Hepatocyte (in vitro differentiated cells): ENCODE measurements at places on chromosomes 2 and 18.

GRCh38 chr2:119280680-119281079, 57.0 kb downstream of the STEAP3 start:
- no peak for DNase-seq

DNA sequence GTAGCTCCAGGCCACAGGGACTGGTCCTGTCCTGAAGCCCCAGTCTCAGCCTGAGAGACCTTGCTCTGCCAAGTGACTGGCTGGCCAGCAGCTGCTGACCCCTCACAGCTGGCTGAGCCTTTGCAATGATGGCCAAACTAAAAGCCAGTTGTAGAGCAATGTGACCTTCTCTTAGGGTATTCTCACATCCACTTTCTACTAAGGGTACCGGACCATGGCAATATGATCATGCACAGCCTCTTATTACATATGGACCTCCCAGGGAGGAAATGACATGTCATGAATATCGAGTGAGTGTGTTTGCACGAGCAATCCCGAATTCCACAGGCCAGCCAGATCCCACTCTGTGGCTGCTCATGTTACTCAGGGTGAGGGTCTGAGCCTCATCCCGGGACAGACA, 213.9 kb downstream of the VAPA start:
- no peak for DNase-seq

DNA sequence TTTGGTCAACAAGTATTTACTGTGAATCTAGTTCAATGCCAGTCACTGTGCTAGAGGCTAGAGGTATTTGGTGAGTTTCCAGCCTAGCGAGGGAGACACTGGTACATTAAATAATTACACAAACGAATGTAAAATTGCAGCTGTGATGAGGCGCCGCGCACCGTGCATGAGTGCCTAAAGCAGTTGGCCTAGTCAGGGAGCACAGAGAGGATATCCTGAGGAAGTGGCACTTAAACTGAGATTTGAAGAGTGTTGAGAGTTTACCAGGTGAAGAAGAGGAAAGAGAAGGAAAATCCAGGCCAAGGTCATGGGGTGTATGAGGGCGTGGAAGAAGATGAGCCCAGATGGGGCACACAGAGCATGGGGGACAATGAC, 157.6 kb upstream of the NDUFV2 start:
- no peak for DNase-seq

DNA sequence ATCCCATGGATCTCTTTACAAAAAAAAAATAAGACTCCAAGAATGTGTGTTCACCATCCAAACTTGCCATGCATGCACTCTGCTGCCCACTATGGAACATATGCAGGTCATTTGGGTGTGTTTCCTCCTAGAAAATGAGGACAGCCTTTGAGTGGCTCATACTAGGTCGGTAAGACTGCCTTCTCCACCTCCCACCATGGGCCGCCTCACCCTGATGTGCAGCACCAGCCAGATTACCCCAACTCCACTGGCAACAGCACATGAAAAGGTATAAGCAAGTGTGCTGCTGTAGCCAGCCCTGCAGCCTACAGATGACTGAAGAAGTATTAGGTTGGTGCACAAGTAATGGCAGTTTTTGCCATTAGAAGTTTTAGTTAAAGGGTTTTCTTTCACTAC, 214.2 kb downstream of the ATAD2B start:
- no peak for DNase-seq

GRCh38 chr2:20621366-20622295, 29.3 kb downstream of the HS1BP3 start:
- no peak for DNase-seq

- peak; percentile 28 for DNase-seq
These were observed 844 bp upstream of the VSNL1 start for GRCh38 chr2:17539611-17540092.

- no peak for DNase-seq
These were observed 5.4 kb downstream of the DCC start for GRCh38 chr18:52345428-52345827.

DNA sequence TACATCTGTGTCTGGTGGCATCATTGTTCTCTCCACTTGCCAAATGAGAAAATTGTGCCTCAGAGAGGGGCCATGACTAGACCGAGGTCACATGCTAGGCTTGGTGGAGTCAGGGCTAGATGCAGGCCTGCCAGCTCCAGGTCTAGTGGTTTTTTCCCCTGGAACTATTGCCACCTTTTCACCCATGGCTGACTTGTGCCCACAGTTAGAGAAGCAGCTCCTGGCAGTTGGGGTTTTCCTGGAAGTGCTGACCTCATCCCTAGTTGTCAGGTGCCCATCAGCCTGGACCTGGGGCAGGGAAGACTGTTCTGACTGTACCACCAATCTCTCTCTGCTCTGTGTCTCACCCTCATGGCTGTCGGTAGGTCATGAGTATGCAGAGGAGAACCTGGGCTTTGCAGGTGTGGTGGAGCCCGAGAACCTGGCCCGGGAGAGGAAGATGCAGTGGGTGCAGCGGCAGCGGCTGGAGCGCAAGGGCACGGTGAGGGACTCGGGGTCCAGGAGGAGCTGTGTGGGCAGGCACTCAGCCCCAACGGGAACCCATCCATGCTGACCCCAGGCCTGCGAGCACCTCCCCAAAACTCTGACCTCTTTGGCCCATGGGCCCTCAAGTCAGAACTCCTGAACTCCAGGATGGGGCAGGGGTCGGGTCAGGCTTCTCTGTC, 12.4 kb upstream of the CATIP start:
- DNase-seq: no peak

DNA sequence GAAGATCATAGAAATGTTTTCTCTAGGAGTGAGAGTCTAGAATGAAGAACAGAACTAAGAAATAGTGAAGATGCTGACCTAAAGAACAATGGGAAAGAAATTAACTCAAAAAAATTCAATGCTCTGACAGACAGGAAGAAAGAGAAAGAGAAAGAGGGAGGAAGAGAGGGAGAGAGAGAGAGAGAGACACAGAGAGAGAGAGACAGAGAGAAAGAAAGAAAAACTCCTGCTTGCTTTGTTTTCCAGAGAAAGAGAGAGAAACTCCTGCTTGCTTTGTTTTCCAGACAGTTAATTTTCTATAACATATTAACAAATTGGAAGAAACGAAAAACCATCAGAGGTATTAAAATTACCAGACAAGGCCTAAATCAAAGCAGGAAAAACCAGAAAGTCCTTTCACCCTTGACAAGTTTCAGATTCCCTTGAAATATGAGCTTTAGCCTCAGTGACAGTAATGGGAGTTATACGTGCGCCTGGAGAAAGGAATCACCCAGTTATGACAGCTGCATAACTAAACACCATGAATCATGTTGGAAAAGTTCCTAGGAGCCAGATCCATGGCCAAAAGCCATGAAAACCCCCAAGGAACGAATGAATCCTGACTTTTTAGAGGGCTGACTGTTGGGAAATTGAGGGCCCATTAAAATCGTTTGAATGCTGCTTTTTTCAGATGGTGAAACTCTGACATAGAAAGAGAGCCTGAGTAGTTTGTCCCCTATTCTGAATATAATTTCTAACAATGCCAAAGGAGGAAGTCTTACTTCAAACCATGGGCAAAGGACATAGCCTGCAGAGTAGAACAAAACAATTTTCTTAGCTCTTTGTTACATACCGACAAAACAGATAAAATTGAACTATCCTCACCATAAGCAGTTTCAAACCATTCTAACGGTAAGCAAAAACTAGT, 228.6 kb upstream of the CHST9 start:
- DNase-seq: peak; percentile 19

DNA sequence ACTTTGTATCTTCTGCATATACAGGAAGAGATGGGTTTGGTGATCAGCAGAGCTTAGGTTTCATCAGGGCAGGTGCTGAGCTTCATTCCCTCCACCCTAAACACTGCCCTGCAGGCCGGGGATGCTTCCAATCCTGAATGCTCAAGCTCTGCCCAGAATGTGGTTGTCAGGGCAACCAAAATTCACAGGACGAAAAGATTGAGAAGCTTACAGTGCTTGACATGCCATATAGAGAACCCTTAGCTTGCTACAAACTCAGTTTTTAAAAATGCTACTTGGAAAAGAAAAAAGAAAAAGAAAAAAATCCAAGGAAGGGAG, 65.6 kb downstream of the SH3RF3 start:
- DNase-seq: no peak

- DNase-seq: no peak
These were observed 1238.4 kb downstream of the LRP1B start for GRCh38 chr2:140892436-140892835.

DNA sequence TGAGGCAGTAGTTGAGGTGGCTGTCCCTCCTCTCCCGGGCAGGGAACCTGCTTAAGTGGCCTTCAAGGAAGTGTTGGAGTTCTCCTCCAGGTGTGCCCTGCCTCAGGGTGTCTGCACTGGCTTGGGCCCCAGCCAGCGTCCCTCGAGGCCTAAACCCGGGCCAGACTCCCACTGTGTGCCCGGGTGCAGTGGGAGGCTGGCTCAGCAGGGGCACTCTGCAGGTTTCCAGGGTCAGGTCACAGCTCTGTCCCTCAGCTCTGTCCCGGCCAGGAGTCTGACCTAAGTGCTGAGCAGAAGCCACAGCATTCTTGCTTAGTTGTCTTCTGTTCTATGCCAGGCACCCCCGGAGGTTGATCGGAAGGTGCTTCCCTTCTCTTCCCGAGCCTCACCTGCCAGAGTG, 69.0 kb upstream of the OTOS start:
- no peak for DNase-seq

DNA sequence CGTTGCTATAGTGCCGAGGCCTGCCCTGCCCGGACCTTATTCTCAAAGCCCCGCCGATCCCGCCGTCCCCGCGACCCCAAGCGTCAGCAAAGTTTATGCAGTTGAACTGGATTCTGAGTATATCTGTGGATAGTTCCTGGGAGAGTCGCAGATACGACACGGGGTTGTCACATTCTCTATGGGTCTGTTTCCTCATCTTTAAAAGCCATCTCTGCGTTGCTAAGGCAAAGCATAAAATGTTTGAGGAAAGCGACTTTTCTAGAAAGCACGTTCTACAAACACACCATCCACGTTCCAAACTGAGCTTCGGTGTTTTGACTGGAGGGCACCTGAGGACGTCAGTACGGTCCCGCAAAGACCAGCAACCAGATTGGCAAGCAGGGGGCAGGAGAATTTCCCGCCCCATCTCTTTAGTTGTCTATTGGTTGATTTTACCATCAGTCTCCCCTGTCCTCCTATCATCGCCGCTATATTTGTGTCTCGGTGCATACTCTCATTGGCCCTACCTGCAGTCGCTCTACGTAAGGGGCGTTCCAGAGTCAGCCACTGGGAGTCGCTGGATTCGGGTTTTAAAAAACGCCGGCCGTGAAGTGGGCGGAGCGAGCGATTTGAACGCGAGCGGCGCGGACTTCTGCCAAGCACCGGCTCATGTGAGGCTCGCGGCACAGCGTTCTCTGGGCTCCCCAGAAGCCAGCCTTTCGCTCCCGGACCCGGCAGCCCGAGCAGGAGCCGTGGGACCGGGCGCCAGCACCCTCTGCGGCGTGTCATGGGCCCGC, at the start of gene CENPA:
Gene CENPA, plus strand, starts transcription at position 626 of the 776 bp plus-strand sequence. Its CDS starts 141 bp downstream, at position 767.
- DNase-seq: peak; percentile 98

GRCh38 chr18:3485153-3486149, 35.5 kb downstream of the TGIF1 start:
- no peak for DNase-seq

GRCh38 chr18:65587491-65587890, 163.3 kb upstream of the CDH7 start:
- DNase-seq: no peak
